ENCODE measurements at places on chromosomes 3 and 15. TPM values are rescaled to one million over a fixed set of nuclear protein-coding genes. Genes with fewer than 3 reads are reported as not detected.
A peak's percentile ranks its signal among the peaks of the same experiment; 100 is the strongest.

DNA sequence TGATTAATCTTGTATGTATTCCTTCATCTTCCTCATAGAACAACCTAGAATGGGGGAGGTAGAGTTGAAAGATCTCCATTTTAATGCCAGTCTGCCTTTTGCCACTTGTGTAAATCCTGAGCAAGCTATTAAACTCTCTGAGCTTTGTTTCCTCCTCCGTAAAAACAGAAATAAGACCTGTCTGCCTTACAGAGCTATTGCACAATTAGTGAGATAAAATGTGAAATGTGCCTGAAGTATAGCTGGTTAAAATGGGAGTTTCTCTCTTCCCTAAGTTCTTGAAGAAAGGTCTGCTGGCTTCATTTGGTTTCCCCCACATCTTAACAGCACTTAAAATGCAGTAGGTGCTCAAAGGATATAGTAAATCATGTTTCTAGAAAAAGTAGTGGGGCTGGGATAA lies 19.0 kb downstream of the ALDH1A2 start:
- no peaks in the 10 kb centered on the region for H3K36me3 ChIP-seq
- peaks cover 2% of the 10 kb centered on the region for H3K27me3 ChIP-seq
- DNase-seq = no peak
- H3K27ac ChIP-seq = no peak overlapping the region

- H3K27ac ChIP-seq = no peak overlapping the region
- no peak overlapping the region for H3K4me3 ChIP-seq
- no peak for DNase-seq
- peaks cover 7% of the 10 kb centered on the region for H3K27me3 ChIP-seq
These were observed 36.6 kb downstream of the ATP2B2 start for GRCh38 chr3:10468613-10469354.

- no peak overlapping the region for H3K27ac ChIP-seq
- H3K27me3 ChIP-seq = no peaks in the 10 kb centered on the region
- no peaks in the 10 kb centered on the region for H3K4me1 ChIP-seq
- no peak overlapping the region for H3K4me3 ChIP-seq
These were observed 60.0 kb downstream of the NMNAT3 start for GRCh38 chr3:139617672-139618268.

TRAK1 gene
- total RNA-seq = 16.7 TPM

DNA sequence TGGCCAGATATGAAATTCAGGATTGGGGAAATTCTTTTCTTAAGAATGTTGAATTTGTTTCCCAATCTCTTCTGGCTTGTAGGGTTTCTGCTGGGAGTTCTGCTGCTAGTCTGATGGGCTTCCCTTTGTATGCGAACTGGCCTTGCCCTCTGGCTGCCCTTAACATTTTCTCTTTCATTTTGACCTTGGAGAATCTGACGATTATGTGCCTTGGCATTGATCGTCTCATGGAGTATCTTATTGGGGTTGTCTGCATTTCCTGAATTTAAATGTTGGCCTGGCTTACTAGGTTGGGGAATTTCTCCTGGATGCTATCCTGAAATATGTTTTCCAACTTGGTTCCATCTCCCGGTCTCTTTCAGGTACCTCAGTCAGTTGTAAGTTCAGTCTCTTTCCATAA lies 152.2 kb downstream of the CFAP20DC start:
- H3K4me3 ChIP-seq = no peak overlapping the region
- H3K36me3 ChIP-seq = no peaks in the 10 kb centered on the region
- DNase-seq = no peak

DNA sequence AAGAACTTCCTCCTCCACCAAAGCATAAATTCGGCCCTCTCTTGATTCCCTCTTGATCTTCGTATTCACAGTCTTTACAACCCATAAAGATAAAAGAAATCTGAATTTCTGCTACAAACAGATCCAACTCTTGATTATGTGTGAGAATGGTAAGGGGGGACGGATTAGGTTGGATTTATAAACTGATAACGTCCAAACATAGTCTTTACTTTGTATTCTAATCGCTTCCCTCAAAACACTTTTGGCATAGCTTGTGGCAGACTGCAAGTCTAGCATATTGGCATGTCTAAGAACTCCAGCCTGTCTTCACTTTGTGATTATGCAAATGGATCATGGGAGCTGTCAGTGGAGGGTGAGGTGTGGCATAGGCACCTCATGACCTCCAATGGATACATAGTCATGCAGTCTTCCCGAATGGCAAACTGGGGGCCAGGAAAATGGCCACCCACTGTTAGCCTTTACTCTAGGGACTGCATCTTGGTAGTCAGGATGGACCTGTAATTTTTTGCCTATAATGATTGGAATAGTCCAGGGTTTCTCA lies 24.3 kb upstream of the GPR171 start:
- peaks cover 31% of the 10 kb centered on the region for H3K4me1 ChIP-seq
- no peak overlapping the region for H3K27ac ChIP-seq
- no peaks in the 10 kb centered on the region for H3K27me3 ChIP-seq
- H3K36me3 ChIP-seq = no peaks in the 10 kb centered on the region
- H3K4me3 ChIP-seq = no peak overlapping the region

DNA sequence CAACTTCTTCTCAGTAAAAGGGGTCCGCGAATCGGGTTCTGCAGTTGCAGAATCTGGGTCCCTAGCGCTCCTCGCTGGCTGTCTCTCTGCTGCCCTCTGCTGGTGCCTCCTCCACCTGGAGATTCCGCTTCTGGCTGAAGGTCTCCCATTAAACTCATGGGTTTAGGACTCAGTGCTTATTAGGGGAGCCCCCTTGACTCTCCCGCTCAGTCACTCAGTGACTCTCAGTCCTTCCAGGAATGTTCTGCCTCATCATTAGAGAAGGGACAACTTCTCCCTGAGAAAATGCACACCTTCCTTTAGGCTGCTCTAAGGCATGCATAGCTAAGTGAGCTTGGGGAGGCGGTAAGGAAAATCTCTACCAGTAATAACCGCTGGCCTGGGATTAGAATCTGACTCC lies 7.1 kb downstream of the CPN2 start:
- no peak overlapping the region for H3K4me3 ChIP-seq
- no peaks in the 10 kb centered on the region for H3K27me3 ChIP-seq
- DNase-seq = peak; percentile 79
- no peak overlapping the region for H3K27ac ChIP-seq

GRCh38 chr3:8385848-8386620 lies 115.6 kb upstream of the LMCD1 start:
- no peak overlapping the region for H3K27ac ChIP-seq
- H3K4me1 ChIP-seq = no peaks in the 10 kb centered on the region
- no peaks in the 10 kb centered on the region for H3K27me3 ChIP-seq
- no peak overlapping the region for H3K4me3 ChIP-seq
- DNase-seq = no peak
- no peaks in the 10 kb centered on the region for H3K36me3 ChIP-seq

MEIS2 gene
- total RNA-seq = not detected

DNA sequence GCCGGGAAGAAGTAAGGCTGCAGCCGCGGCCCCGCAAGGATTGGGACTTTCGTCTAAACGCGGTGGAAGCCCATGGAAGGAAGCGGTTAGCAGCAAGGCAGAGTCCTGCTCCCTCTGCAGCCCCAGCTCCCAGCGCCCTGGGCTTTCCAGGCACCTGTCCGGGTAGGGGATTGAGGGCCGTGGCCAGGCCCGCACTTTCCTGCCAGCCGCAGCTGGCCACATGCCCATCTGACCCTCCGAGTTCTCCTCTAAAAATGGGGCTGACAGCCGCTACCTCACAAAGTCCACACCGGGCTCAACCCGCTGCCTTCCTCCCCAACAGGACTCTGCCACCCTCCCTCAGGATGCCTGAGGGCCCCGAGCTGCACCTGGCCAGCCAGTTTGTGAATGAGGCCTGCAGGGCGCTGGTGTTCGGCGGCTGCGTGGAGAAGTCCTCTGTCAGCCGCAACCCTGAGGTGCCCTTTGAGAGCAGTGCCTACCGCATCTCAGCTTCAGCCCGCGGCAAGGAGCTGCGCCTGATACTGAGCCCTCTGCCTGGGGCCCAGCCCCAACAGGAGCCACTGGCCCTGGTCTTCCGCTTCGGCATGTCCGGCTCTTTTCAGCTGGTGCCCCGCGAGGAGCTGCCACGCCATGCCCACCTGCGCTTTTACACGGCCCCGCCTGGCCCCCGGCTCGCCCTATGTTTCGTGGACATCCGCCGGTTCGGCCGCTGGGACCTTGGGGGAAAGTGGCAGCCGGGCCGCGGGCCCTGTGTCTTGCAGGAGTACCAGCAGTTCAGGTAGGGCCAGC lies 1.9 kb downstream of the NEIL1 start:
- H3K27me3 ChIP-seq = no peaks in the 10 kb centered on the region
- peak overlapping the region; percentile 43 for H3K27ac ChIP-seq
- H3K4me1 ChIP-seq = peaks cover 51% of the 10 kb centered on the region
- peaks cover 2% of the 10 kb centered on the region for H3K36me3 ChIP-seq

DNA sequence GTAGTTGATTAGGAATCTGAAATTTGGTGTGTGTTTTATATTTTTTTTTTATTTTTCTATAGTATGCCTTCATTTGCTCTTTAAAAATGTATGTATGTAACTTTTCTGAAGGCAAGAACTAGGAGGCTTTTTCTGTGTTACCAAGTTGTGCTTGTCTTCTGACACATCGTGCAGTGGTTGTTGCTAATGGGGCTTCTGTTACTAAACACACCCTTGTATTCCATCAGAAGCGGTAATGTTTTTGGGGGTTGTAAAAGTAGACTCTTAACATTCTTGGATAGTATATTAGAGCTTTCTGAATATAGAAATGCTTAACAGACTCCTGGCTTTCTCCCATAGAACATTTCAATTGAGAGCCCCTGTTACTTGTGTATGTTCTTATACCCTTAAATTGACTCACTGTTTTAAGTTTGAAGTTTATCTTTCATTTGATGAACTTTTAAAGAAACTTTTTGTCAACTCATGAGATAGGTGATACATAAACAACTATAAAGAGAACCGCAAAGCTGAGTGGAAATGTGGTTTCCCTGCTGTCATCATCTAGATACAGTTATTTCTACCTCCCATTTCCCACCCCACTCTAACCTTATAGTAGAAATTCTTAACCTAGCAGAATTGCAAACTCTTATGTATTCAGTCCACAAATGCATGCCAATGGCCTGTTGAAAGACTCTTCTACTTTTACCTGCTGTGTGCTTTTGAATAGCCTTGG lies 2.5 kb downstream of the TIPARP start:
- H3K4me3 ChIP-seq = peak overlapping the region; percentile 85
- no peak for DNase-seq
- peaks cover 33% of the 10 kb centered on the region for H3K36me3 ChIP-seq
- no peaks in the 10 kb centered on the region for H3K27me3 ChIP-seq
- H3K4me1 ChIP-seq = peaks cover 31% of the 10 kb centered on the region

SH2D7 gene
- total RNA-seq = not detected

GRCh38 chr3:172580680-172581401 lies 57.6 kb upstream of the TNFSF10 start:
- H3K27me3 ChIP-seq = no peaks in the 10 kb centered on the region
- peaks cover 31% of the 10 kb centered on the region for H3K4me1 ChIP-seq
- no peak for DNase-seq
- peak overlapping the region; percentile 1 for H3K4me3 ChIP-seq
- no peaks in the 10 kb centered on the region for H3K36me3 ChIP-seq

- no peaks in the 10 kb centered on the region for H3K36me3 ChIP-seq
- peak overlapping the region; percentile 83 for H3K4me3 ChIP-seq
- DNase-seq = peak; percentile 34
These were observed 613 bp downstream of the ATP1B3 start for GRCh38 chr3:141876891-141877621.
